ENCODE measurements at places on chromosomes 1 and 21.
A peak's percentile ranks its signal among the peaks of the same experiment; 100 is the strongest.

GRCh38 chr21:37073417-37074196 is 553 bp downstream of the TTC3 start:
- DNase-seq = peak; percentile 48

- DNase-seq = no peak
Observed at GRCh38 chr1:246631426-246631825, 65.2 kb downstream of the CNST start.

DNA sequence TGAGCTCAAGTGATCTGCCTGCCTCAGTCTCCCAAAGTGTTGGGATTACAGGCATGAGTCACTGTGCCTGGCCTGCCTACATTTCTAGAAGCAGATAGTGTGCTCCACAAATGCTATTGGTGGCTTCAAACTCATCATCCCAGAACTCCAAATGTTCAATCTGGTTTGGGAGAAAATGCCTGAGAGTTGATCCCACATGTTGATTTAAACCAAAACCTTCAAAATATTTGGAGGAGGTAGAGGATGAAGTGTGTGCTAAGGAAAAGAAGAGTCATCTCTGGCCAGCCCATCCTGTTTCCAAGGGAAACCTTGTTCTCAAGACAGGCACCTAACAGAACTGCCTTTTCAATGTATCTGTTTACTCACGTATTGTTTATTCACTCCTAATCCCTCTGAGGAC is 55.4 kb upstream of the GRHL3 start:
- no peak for DNase-seq

GRCh38 chr1:214492401-214493075 is 58.9 kb downstream of the PTPN14 start:
- DNase-seq = no peak

- DNase-seq = no peak
Observed at GRCh38 chr21:16536140-16536539, 806.4 kb downstream of the USP25 start.

DNA sequence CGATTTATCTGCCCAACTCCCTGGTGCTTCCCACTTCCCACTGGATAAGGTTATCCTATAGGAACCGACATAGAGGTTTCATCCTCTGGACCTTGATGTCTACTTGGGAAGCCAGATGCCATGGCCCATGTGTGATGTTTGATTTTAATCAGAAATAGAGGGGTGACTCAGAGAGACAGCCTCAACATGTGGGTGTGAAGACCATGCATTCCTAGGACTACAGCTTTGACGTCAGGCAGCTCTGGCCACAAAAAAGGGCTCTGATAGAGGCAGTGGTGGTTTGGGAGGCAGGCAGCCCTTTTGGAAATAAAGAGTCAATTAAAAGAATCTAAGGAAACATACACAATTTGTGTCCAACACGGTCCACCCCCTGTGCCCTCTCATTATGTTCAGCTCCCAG is 5.2 kb upstream of the SH2D2A start:
- DNase-seq = peak; percentile 39

GRCh38 chr1:8307628-8308027 is 10.3 kb upstream of the SLC45A1 start:
- no peak for DNase-seq

GRCh38 chr1:31798433-31799195 is 17.2 kb downstream of the SPOCD1 start:
- peak; percentile 59 for DNase-seq

DNA sequence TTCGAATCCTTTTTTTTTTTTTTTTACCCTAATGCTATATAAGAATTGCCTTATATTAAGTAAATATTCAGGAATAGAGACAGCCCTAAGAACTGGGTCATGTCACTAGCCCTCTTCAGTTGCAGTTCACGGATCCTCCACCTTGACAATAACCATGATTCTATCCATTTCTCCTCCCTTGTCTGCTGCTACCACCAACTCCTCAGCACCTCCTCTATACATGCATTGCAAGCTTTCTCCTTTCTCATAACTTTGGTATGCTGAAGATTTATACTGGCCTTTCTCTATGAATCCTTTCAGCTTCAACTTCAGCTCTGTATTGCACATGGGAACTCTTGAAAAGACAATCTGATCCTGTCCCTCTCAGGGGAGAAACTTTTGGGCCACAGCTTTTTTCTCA is 14.3 kb upstream of the DR1 start:
- no peak for DNase-seq

GRCh38 chr1:77063118-77063517 is 156.1 kb downstream of the PIGK start:
- no peak for DNase-seq

GRCh38 chr1:34547046-34547674 is 207.7 kb upstream of the GJB5 start:
- DNase-seq = no peak

DNA sequence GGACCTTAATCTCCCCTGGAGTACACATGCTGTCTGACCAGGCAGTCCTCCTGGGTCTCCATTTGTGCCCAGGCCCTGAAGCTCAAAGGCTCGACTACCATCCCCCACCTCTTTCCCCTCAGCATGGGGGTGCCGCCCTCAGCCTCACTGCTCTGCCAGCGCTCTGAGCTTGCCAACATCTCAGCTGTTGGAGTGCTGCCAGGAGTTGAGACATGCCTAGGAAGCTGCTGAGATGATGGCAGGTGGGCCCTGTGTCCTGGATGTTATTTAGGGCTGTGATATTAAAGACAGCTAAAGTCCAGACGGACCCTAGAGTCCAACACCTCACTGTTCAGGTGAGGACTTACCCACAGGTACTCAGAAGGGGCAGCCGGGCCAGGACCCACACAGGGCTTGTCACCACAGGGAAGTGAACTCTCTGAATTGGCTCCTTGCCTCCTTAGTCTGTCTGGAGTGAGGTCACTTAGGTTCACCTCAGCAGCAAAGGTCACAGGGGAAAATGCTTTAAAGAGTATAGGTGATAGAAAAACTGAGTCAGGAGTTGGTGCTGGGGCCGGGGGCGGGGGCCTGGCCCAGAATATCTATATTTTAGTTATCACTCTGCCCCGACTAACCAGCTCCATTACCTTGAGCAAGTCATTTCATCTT is 19.7 kb upstream of the KCNC4 start:
- no peak for DNase-seq

- no peak for DNase-seq
Observed at GRCh38 chr1:179881642-179882252, 338 bp upstream of the TOR1AIP1 start.

GRCh38 chr1:242788771-242789170 is 264.3 kb upstream of the PLD5 start:
- no peak for DNase-seq

- no peak for DNase-seq
Observed at GRCh38 chr1:116382321-116382720, 9.3 kb downstream of the ATP1A1 start.

DNA sequence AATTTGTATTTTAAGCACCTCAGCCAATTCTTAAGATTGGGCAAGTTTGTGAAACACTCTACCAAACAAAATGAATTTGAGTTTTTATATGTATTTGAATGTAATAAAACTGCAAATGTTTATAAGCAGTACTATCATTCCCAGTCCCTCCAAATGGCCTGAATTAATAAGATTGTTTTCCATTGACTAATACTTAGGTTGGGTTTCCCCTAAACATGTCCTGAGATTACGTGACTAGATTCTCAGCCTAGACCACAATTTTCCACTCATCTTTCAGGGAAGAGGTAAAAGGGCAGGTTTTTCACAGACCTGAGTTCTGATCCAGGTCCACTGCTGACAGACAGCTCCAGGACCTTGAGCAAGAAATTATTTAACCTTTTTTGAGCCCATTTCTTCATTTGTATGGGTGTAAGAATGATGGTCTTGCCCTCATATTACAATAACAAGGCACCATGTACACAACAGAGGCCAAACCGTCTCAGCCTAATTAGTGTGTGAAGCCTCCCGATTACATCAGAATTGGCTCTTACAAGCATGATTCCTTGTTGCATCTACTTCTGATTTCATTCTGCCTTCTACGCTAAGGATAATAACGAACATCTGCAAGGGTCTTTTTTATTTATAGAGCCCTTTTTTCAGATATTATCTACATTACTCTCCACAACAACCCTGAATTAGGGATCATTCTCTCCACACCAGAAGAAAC is 51.2 kb downstream of the BEND5 start:
- DNase-seq = no peak

- DNase-seq = no peak
Observed at GRCh38 chr1:35650416-35650815, 9.1 kb upstream of the PSMB2 start.

- DNase-seq = peak; percentile 43
Observed at GRCh38 chr1:23793018-23793781, 2.3 kb downstream of the LYPLA2 start.

DNA sequence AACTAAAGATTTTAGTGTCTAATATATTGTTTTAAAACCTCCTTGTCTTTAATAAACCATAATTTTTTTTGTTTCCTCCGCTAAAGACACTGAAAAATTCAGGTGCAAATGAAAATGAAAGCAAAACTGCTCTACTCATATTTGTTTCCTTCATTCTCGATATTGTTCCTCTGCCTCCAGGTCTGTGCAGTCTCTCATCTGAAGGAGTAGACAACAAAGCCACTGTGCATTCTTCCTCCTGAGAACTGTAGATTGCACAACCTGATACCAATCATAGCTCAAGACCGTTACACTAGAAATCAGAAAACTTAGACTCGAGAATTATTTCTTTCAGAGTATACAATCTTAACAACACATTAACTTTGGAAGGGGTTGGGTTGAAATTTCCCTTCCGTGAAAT is 373.1 kb upstream of the CXADR start:
- peak; percentile 34 for DNase-seq

- DNase-seq = peak; percentile 7
Observed at GRCh38 chr1:48216941-48217340, 5.6 kb upstream of the SLC5A9 start.

GRCh38 chr1:155086128-155086741 is 7.6 kb downstream of the EFNA3 start:
- DNase-seq = peak; percentile 81

GRCh38 chr1:36532810-36533401 is 50.2 kb upstream of the CSF3R start:
- no peak for DNase-seq

DNA sequence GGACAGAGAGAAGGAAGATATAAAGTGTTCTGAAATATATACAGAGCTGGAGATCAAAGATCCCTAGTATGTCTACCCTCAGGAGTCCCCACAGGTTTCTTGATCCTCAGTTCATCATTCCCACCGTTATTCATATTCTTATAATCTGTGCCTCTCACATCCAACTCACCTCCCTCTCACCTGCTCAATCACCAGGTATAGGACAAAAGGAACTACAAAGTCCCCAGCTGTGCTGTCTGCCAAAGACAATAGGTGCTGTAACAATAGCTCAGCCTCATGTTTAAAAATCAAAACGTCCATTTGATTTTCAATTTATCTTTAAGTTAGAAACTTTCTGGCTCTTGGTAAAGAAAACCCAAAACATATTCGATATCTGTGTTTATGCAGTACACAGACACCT is 121.1 kb upstream of the PKN2 start:
- no peak for DNase-seq

GRCh38 chr1:9315411-9316079 is 22.9 kb downstream of the SPSB1 start:
- DNase-seq = peak; percentile 91

- no peak for DNase-seq
Observed at GRCh38 chr1:2289607-2290006, 61.5 kb downstream of the SKI start.

GRCh38 chr1:240706150-240706935 is 94.4 kb upstream of the GREM2 start:
- no peak for DNase-seq

GRCh38 chr1:71583756-71584155 is 502.9 kb upstream of the ZRANB2 start:
- no peak for DNase-seq

GRCh38 chr1:98546319-98546718 is 115.2 kb upstream of the SNX7 start:
- DNase-seq = no peak

GRCh38 chr1:54254055-54254454 is 54.1 kb downstream of the MRPL37 start:
- no peak for DNase-seq

GRCh38 chr1:153348511-153349362 is at the start of gene PGLYRP4:
Gene PGLYRP4, minus strand, starts transcription at chr1:153348841. Its CDS starts 909 bp downstream, at chr1:153347932.
- DNase-seq = no peak

GRCh38 chr1:200699871-200700270 is 30.2 kb upstream of the DDX59 start:
- DNase-seq = no peak

GRCh38 chr1:224116131-224116530 is 2.2 kb downstream of the FBXO28 start:
- peak; percentile 64 for DNase-seq

GRCh38 chr1:206005778-206006180 is 2.6 kb upstream of the RAB7B start:
- no peak for DNase-seq

GRCh38 chr1:29825941-29826415 is 589.7 kb downstream of the PTPRU start:
- DNase-seq = no peak

- peak; percentile 4 for DNase-seq
Observed at GRCh38 chr1:177355575-177355974, 184.8 kb downstream of the BRINP2 start.

- no peak for DNase-seq
Observed at GRCh38 chr1:240344918-240345317, 253.2 kb downstream of the FMN2 start.

DNA sequence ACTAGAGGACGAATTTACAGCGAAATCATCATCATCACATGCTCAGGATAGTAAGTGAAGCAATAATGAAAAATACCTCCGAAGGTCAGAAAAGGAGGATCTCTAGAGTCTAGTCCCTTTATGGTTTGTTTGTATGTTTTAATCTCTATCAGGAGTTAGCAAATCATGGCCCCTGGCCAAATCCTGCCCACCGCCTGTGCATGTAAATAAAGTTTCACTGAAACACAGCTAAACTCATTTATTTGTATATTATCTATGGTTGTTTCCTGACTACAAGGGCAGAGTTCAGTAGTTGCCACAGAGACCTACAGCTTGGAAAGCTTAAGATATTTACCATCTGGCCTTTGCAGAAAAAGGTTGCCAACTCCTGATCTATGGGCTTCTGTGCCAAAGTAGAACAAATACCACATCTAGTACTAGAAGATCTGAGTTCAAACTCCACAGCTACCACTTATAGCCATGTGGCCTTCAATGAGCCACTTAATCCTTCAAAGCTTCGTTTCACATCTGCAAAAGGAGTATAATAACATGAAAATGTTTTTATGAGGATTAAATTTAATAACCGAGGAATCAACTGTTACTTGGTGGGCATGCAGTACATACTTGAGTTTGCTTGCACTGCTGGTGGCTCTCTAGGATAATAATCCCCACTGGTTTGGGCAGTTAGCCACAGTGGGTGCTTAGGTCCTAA is 94.0 kb upstream of the KIF26B start:
- DNase-seq = no peak

DNA sequence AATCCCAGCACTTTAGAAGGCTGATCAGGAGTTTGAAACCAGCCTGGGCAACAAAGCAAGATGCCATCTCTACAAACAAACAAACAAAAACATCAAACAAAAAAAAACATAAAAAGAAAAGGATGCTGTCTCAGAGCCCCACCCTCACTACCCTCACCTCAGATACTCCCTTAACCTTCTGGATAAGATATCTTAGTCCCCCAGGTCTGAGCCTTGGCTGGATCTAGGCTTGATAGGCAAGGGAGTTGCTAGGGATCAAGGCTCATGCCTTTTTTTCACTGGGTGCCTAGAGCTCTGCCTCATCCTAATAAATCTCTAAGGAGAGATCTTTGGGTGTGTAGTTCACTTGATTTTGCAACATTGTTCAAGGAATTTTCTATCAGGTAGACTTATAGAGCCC is 7.4 kb downstream of the HDAC1 start:
- DNase-seq = no peak

All from activated CD4-positive, alpha-beta T cell treated with anti-CD3 and anti-CD28 coated beads, Interleukin-2, amount 50 U/mL, for 16 hours (primary cell).